ENCODE measurements at places on chromosomes 13 and 19.
A peak's percentile ranks its signal among the peaks of the same experiment; 100 is the strongest.

DNA sequence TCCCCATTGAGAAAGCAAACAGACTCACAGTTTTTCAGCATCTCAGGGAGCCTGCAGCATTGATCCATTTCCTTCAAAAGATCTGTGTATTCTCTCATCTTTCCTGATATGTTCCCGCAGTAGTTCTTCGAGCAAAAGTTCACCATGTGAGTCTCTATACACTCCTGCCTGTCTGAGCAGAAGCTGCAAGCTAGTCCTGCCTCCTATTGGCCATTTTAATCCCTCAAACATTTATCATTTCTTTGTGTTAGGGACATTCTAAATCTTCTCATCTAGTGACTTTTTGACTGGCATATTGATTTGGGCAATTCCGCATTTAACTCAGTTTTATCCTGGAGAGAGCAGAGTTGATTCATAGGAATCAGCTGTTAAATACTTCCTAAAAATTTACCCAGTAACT is 660.4 kb upstream of the KLF12 start:
- DNase-seq = no peak

DNA sequence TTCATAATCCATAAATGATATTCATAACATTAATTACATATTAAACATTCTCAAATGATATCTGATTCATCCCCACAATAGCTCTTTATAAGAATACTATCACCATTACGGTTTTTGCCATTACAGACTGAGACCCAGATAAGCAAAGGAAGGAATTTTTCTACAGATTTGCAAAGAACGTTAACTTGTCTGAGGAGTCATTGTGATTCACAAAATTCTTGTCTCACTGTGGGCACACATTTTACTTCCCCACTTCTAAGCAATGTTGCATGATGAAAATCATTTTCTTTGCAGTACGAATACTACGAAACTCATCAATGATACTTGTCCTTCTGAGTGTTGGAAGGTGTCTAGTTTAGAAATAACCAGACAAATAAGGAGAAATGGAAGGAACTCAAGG is 70.1 kb downstream of the NALCN start:
- no peak for DNase-seq

DNA sequence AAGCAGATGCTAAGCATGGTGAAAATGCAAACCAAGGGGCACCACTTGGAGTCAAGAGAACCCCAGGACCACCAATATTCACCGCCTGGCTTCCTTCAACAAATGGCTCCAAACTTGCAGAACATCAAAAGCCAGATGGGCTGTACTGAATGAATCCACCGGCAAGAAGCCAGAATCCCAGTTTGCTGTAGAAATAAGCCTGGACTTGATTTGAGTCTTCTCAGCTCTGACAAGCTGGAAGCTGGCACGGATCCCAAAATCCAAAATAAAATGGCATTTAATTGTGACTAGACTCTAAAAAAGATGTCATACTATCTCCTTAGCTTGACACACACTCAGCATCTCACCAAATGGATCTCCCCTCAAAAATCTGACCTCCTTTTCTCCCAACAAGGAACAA is 11.9 kb downstream of the EFNB2 start:
- DNase-seq = no peak

GRCh38 chr19:35317464-35318043 is 11.4 kb upstream of the CD22 start:
- no peak for DNase-seq

DNA sequence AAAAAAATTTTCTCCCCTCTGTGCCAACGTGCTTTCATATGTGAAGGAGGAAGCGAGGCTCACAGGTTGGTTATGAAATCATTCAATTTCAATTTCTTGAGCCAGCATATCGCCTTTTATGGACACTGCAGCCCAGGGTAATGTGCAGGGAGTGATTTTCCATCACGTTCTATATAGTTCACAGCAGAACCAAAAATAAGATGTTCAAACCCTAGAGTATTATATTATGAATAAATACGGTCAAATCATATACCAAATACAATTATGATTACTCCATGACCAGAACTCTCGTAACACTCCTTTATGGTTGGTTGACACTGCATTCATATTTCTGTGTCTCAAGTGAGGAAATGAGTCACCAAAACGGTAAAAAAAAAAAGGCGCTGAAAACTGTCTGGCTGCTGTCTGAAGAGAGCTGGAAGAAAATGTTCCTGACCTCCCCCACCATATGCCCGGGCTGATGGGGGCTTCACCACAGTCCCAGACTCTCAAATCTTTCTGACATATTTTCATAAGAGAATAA is 75.8 kb upstream of the UBAC2 start:
- peak; percentile 83 for DNase-seq

Data from fibroblast of pulmonary artery (primary cell).